ENCODE measurements at places on chromosomes 2 and 18.

- no peak for DNase-seq
Measured at GRCh38 chr2:130877258-130877657, 40.5 kb downstream of the ARHGEF4 start.

DNA sequence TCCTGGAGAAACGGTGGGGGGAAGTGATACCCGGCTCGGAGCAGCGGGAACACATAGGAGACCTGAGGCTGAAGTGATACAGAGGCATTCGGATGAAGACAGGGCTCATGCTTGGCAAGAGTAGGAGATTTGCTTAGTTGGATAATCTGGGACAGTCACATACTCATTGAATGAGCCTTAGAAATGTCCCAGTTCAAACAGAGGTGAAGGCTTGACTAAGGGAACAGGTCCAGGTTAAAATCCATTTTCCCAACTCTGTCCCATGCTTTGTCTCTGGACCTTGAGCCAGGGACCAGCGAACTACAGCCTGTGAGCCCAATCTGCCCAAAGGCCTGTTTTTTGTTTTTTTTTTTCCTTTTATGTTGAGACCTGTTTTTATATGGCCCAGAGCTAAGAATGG is 1.3 kb downstream of the UGT1A6 start:
- no peak for DNase-seq

DNA sequence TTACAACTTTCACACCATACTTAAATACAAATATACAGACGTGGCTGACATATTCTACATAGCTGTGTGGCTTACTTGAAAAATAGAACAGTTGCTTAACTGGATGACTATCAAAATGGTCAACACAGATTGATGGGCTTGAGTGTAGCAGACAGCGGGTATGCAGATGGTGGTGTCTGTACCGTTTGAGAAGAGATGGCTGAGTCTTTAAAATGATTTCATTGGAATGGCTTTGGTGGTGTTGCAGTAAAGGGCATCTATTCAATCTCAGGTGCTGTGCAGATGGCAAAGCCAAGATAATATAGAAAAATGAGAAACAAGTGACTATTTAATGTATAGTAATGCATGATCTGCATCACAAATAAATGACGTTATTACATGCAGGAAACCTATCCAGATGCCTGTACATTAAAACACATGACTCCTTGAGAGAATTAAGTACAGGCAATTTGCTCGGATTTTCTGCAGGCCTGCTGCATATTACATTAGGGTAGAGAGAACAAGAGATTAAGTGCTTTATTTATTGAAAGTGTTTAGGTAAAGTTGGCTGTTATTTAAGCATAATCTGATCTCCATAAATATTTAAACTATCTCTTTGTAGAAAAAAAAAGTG is 68.5 kb downstream of the AGPS start:
- no peak for DNase-seq

GRCh38 chr2:224211181-224211480 is 172.0 kb upstream of the SERPINE2 start:
- DNase-seq: no peak

- no peak for DNase-seq
Measured at GRCh38 chr2:42569883-42570282, 1.5 kb downstream of the MTA3 start.

GRCh38 chr18:50133526-50133925 is 61.4 kb downstream of the MYO5B start:
- no peak for DNase-seq

GRCh38 chr2:3646446-3646845 is 11.6 kb upstream of the ALLC start:
- no peak for DNase-seq

- no peak for DNase-seq
Measured at GRCh38 chr2:60958361-60958760, 59.2 kb upstream of the PEX13 start.

DNA sequence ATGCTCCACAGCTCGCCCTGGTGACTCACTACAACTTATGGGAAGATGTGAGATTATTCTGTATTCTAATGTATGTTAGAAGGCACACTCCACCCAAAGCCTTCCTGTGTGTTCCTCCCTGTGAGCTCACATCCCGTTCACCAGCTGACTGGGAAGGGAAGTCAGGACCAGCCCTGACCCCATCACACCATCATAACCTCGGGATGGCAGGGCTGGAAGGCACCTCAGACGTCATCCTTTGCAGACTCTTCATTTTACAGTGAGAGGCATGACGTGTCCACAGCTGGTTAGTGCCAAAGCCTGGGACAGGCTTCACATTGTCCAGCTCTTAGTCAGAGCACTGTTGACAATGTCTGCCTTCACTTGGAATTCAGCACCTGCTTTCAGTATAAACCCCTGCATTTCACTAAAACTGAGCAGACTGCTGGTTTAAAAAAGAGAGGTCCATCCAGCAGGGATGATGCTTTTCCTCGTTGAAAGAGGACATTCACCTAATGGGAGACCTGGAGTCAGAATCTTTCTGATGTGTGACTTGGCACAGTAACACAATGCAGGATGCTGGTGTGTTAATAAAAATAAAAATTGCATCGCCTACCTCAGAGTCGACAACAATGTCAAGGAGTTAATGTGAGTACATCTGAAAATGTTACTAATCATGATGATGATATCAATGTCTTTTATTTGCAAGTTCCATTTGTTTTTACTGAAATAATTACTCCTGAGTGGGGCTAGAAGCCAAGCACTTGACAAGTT is 418.0 kb upstream of the TNP1 start:
- DNase-seq: no peak

GRCh38 chr2:118841828-118842461 is 5.5 kb downstream of the EN1 start:
- DNase-seq: peak; percentile 8

GRCh38 chr18:79614211-79614955 is 65.2 kb upstream of the CTDP1 start:
- DNase-seq: no peak

GRCh38 chr2:9885036-9885684 is 41.9 kb downstream of the TAF1B start:
- DNase-seq: no peak
